Endothelial cell (in vitro differentiated cells): ENCODE measurements at places on chromosomes 12 and 14.

DNA sequence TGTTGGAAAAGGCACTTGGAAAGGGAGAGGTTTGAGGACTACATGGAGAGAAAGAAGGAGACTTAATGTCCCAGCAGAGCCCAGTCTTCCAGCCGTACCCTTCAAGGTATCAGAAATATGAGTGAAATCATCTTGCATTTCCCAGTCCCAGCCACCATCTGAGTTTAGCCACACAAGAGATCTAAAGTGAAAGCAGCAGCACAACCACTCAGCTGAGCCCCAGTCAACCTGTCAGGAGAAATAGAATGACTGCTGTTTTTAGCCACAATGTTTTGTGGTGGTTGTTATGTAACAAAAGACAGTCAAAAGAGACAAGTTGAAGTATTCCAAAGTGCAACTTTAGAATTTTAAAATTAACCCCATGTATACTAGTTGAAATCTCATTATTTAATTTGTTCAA, 28.0 kb downstream of the DERA start:
- no peak for DNase-seq

DNA sequence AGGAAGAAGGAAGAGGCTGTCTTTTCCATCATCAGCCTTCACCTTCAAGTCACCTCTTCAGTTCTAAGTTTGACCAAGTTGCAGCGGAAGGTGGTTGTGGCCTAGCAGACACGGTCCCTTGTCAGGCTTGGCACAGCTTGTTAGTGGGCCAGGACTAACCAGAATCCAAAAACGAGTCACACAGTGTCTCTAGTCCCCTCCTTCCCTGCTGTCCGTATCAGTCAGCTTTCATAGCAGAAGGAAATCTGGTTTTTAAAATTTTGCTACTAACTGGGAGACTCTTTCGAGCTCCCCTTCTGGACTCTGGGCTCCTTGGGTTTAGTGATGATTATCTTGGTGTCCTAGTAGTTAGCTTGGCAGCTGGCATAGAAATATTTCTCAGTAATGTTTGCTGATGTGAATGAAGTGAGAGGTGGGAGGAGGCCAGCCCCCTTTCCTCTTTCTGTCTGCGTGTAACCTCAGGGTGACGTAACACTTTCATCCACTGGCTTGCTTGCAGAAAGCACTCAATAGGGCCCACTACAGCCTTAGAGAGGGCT, 3.8 kb downstream of the ETV6 start:
- DNase-seq, result no peak

DNA sequence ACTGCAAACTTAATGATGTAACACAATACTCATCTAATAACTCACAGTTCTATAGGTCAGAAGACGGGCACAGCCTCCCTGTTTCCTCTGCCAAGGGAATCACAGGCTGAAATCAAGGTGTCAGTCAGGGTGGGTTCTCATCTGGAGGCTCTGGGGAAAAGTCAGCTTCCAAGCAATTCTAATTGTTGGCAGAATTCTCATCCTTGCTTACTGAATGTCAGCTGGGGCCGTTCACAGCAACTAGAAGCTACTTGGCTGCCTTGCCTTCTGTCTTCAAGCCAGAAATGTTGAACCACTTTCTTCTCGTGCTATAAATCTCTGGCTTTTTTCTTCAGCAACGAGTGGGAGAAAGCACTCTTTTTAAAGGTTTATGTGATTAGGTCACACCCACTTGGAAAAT, 80.1 kb upstream of the PDZRN4 start:
- DNase-seq, result no peak

DNA sequence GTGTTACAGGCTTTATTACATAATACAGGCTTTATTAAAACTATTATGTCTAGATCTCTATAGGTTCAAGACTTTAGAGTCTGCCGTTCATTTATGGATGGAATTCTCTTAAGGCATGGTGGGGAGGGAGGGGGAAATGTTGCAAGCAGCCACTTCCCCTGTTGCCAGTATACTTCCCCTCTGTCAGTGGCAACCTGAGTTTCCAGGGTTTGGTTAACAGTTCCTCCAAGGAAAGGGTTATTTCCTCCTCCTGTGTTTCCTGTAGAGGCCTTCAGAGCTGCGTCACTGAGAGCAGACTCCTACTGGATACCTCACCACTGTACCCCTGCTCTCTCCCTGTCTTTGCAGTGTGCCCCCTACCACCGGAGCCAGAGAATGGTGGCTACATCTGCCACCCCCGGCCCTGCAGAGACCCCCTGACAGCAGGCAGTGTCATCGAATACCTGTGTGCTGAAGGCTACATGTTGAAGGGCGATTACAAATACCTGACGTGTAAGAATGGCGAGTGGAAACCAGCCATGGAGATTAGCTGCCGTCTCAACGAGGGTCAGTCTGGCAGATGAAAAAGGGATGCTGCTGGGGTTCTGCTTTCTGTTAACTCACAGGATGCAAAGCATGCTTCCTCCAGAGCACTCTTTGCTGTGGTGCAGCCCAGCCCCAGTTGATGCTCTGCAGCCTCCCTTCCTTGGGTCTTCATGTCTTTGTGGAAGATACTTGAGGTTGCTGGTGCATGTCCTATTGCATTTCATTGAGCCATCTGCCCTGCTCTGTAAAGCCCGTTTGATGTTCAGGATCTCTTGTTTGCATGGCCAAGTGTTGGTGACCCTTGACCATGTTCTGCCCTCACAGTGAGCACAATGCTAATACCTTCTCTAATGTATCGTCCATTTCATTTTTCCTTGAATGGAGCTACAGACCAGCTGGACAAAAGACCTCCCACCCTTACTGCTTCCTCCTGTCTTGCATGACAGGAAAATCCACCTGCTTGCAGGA, 63.6 kb upstream of the SRSF5 start:
- peak; percentile 35 for DNase-seq

DNA sequence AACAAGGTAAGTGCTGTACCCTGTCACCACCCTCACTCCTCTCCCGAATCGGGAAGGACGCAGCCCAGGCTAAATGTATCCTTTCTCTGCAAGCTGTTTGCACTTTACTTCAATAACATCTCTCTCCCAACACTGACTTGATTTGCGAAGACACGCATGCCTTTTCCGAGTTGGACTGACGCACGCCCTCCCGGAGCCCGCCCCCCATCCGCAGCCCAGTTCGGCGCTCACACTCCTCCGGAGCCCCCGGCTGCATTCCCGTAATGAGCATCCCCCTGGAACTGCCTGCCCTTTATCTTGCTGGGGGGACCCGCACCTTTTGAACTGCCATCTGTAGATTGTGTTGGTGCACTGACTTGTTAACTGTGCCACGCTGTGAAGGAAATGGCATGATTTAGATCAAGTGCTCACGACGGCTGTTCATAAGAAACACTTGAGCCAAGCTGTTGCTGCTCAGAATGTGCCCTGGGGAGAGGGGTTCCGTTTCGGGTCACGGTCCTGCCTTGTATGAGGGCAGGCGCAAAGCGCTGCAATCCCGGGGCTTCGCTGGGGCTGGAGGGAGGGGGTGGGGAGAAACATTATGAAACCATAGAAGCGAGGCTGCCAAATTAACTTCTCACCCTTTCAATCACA, 176.6 kb upstream of the CDKN3 start:
- peak; percentile 14 for DNase-seq

DNA sequence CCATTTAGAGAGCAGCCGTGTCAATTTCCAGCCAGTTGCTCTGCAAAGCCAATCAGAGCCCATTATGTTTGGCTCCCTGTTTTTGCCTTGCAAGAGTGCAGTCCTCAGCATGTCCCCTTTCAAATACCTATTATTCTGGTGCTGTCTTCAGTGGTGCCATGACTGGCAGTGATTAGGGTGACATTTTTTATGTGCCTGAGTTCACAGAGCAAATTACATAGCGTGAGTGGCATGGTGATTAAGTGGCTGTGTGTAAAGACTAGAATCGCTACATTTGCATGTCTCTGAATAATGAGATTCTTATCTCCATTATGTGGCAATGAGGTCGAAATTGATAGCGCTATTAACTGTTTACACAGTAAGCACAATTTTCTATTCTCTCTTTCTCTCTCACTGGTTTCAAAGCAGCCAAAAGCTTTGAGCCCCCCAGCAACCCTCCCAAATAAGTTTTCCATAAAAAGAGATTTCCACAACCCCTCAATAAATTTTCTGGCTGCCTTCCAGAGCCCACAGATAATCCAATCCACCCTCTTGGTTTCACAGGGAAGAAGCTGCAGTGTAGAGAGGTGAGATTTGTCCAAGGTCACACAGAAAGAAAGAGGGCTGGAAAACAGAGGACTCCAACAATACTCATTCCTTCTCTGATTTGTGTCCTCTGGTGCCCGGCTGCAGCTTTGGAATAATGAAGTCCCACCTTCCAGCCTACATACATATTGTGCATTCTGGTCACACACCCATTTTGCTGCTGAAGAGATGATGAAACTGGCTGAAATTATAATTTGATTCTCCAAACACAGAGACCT, 58.8 kb upstream of the NUDT4 start:
- DNase-seq, result no peak

- no peak for DNase-seq
Measured at GRCh38 chr12:32437095-32437515, 37.7 kb downstream of the FGD4 start.

- DNase-seq, result no peak
Measured at GRCh38 chr12:62098132-62098531, 162.1 kb upstream of the USP15 start.

- peak; percentile 44 for DNase-seq
Measured at GRCh38 chr12:102702447-102703114, 214.5 kb downstream of the PAH start.

DNA sequence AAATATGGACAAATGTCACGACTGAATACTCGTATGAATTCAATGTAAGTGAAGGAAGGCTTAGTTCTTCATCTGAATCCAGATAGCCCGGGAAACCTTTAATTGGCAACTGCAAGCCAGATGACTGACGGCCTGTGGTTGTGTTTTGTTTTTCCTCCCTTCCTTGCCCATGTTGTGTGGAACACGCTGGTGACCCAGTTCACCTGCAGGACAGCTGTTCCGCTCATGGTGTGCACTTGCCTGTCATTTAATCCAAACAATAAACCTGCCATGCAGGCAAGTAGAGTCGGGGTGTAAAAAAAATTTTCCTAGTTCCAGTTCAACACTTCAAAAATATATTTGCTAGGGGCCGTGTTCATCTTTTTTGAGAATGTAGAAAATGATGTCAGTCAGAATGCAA, 88.0 kb downstream of the TMEM132D start:
- DNase-seq, result no peak

DNA sequence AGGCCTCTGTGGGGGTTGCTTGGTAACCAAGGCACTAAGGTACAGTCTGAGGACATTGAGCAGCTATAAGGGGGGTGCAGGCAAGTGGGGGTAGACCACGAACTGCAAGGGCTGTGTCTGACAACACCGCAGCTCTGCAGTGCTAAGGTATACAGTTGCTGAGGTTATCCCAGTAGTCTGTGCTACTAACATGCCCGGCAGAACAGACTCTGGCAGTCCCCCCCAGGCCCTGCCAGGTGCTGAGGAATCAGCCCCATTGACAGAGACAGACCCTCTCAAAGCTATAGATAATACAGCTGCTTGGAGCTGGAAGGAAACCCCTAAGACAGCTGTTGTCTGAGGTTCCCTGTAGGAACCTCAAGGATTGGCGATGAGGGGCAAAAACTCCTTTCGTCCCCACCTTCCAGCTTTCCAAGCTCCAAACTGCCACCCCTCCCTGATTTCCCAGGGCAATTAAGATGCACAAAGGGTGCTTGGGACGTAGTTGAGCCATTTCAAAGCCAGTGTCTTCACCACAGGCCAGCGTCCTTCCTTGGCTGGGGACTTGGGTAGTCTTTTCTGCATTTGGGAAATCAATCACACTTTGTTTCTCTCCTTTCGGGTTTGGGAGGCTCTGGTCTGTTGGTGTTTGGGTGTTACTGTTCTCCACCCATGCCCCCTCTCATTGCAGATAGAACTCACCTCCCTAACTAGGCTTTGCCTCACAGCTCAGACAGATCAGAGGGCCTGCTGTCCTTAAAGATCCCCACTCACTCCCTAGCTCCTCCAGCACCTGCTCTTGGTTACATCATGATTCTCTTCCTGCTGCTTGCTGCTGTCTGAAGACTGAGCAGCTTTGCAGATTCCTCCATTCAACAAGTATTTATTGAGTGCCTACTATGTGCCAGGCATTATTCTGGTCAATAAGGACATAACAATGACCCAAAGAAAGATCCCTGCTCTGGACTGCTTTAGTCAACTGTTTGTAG, 2.0 kb upstream of the MYH7 start:
- no peak for DNase-seq

GRCh38 chr12:103102225-103102744, 144.8 kb downstream of the ASCL1 start:
- no peak for DNase-seq

DNA sequence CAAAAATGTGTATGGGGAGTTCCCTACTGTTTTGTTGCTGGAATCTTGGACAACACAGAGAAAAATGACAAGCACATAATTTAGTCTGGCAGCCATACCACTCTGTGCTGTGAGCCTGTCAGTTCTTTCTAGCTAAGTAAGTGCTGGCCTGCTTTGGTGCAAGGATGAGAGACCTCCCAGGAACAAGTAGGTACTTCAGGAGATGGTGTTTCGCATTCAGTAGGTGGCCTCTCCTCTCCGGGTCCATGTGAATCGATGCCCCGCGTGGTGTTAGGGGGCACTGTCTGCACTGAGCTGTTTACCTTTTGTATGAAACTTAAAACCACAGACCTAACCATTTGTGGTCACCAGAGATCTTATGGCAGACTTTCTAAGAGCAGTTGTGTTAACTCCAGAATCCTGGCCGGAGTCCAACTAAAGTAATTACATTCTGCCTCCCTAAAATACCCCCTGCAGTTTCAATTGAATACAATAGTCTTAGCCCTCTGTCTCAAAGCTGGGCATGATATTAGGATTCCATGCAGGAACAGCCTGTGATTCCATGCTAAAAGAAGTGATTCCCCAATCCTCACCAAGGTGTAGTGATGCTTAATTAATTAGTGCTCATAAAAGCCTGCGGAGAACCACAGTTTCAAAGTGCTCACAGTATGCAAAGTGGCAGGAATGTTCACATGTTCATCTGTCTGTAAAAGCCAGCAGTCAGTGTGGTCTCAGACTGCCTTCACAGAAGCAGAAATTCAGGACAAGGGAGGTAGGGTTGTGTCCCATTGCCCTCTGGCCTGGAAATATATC, 64.2 kb downstream of the LLPH start:
- no peak for DNase-seq

DNA sequence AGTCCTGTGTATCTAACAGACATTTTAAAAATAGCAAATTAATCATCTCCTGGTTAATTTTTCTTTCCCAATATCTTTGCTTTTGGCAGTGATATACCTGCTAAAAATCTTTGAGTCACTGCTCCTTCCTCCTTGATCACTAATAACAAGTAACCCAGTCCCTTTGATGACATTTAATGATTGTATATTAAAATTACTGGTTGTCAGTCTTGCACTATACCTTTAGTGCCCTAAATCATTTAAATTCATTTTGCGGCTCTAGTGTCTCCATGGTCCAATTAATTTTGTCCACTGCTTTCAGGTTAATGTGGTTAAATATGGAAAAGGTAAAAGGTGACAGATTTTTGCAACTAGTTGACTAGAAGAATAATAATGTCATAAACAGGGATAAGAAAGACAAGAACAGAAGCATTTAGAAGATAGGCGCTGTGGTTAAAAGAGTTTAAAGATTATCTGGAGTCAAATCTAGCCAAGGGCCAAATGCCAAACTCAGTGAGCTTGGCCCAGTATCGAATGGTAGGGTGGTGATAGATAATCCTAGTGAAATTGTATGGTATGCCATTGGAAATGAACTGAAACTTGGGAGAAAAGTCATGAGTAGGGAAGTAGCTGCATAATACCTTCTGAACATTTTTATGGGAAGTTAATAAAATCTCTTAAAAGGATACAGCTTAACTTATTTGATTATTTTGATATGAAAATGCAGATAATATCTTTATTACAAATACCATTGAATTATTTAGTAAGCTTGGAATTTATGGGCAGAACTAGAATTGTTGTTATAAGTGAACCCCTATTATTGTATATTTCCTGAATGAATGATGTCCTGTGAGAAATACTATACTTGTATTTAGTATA, 115.0 kb downstream of the PCNX1 start:
- no peak for DNase-seq
